Epithelial cell of prostate (primary cell): ENCODE measurements at places on chromosomes 12 and 14.
A peak's percentile ranks its signal among the peaks of the same experiment; 100 is the strongest.

DNA sequence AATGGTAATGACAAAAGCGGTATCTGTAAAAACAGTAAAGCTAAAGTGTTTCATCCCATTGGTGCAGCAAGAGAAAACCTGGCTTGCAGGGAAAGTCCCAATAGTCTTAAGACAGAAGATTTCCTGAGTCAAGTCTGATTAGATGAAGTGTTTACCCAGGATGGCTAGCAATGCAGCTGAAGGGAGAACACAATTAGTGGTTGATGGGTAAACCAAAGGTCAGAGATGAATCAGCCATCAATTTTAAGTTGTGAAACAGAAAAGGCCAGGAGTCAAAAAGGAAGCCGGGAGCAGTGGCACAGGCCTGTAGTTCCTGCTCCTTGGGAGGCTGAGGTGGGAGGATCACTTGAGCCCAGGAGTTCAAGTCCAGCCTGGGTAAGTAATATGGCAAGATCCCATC, 52.6 kb downstream of the SEC23A start:
- peak; percentile 60 for DNase-seq

DNA sequence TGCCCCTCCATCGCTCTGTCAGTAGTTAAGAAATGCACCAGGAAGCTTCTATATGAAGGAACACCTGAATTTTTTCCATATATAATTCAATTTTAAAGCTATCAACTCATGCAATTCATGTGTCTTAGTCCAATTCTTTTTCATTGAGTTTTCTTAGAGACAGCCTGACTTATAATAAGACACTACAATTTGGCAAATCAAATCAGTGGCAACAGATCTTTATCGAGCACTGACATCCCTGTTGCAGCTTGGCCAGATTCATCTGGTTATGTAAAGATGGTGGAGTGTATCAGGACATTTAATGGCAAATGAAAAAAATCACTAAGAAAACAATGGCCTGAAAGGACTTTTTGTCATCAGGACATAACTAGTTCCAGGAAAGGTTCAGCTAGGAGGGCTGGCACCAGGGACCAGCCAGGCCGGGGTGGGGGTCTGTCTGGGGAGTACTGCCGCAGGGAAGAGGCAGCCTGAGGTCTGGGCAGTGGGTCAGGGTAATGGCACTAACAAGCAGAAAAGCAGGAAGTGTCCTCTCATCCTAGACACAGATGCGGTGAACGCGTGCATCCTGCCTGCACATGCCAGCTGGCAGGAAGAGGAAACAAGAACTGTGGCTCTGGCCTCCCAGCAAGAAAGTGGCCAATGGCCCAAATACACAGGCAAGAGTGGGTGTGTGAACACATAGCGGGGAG, 100.5 kb upstream of the LMNTD1 start:
- DNase-seq, result no peak

GRCh38 chr14:77808250-77808649, 8.3 kb downstream of the ADCK1 start:
- no peak for DNase-seq

- no peak for DNase-seq
These were observed 1314.6 kb upstream of the TMEM132C start for GRCh38 chr12:126952096-126953007.

GRCh38 chr12:85065837-85066482, 29.8 kb downstream of the LRRIQ1 start:
- DNase-seq, result no peak

GRCh38 chr12:133023566-133023965, 13.7 kb upstream of the ZNF84 start:
- DNase-seq, result no peak

DNA sequence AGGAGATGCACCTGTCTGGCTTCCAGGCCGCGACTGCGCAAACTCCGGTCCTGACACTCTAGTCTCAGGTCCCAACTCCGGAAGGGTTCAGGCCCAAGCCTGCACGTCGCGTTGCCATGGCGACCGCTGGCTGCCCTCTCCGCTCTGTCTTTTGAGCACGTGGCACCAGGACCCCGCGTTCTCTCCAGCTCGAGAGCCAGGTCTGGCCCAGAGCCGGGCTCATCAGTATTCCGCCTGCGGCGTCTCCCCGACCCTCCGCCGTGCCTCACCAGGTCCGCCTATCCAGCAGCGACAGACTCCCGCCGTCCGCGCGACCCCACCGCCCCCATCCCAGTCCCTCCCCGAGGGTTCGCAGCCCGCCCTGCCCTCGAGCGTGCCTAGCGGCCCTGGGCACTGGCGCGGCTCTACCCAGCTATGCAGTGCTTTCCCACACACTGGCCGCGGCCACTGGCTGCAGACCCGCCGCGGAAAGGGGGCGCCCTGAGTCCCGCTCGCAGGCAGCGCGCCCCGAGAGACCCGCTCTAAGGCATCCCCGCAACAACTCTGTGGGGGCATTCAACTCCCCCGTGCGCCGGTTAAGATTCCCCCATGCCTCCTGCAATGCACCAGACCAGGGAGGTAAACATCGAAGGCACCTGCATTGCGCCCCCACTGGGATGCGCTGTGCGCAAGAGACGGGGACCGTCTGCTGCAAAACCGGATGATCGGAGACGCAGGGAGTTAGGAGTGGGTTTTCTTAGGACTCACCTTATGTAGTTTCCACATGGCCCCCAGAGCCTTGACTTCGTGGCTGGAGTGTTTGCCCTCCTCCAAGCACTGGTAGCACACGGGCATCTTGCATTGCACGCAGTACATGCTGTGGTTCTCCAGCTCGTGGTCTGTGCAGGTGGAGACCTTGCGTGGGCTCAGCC, 1.3 kb downstream of the TRIM9 start:
- no peak for DNase-seq

DNA sequence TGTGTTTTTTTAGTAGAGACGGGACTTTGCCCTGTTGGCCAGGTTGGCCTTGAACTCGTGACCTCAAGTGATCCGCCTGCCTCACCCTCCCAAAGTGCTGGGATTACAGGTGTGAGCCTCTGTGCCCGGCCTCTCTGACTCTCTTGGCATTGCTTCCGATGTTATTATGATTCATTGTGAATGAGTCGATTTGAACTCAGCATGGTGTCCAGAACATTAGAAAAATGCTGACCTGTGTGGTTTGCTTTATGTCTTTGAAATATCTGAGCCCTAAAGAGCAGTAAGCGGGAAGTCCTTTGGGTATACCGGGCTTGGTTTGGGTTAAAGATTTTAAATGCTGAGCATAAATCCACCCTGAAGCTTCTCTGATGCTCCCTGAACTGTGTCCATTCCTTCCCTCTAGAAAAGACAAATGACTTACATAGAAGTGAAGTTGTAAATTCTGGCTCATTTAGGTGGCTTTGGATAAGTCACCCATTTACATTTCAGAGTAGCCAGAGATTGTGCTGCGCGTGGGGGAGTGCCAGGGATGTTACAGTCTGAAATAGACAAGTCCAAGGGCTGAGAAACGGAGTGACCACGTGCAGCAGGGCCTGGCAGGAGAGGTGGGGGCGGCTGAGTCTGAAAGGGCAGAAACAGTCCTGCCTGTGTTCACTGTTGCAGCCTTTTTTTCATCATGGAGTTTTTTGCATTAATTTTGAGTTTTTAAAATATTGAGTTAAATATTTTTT, 39.6 kb downstream of the SLC15A4 start:
- DNase-seq, result no peak

GRCh38 chr12:113133666-113134065, 1.9 kb downstream of the RASAL1 start:
- DNase-seq, result no peak

DNA sequence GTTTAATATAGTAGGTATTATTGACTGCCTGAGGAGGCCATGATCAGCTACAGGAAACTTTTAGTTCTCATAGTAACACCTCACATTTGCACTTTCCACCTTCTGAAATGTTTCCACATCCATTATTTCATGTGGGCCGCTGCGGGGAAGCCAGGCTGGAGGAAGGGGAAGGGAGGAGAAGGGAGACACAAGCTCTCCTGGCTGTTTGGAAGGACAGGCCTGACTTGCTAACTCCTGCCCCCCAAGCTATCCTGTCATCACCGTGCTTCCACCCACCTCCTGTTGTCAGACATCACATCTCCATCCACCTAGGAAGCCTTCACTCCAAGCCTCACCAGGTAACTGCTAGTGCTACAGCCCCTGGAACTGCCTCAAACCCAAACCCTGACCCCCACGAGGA, 9.5 kb downstream of the DPF3 start:
- DNase-seq, result no peak

GRCh38 chr14:74610866-74611649, 979 bp downstream of the LTBP2 start:
- DNase-seq, result no peak

GRCh38 chr14:76236172-76237130, 84.7 kb downstream of the GPATCH2L start:
- no peak for DNase-seq

GRCh38 chr12:225012-225411, 11.1 kb upstream of the SLC6A12 start:
- no peak for DNase-seq

DNA sequence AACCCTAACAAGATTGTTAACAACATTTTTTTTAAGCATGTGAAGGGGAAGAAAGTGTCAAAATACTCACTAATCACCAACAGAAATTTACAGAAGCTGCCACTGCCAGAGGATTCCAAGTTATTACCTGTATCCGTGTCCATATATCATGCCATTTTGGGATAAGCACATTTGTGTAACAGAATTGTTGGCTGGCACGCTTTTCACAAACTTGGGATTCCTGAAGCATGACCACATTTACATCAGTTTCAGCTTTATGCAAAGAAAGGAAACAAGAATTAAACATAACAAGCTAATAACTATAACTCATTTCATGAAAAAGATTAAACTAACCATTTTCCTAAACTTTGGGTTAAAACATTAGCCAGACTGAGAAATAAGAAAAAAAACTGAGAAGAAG, 5.9 kb downstream of the NEMP1 start:
- no peak for DNase-seq

DNA sequence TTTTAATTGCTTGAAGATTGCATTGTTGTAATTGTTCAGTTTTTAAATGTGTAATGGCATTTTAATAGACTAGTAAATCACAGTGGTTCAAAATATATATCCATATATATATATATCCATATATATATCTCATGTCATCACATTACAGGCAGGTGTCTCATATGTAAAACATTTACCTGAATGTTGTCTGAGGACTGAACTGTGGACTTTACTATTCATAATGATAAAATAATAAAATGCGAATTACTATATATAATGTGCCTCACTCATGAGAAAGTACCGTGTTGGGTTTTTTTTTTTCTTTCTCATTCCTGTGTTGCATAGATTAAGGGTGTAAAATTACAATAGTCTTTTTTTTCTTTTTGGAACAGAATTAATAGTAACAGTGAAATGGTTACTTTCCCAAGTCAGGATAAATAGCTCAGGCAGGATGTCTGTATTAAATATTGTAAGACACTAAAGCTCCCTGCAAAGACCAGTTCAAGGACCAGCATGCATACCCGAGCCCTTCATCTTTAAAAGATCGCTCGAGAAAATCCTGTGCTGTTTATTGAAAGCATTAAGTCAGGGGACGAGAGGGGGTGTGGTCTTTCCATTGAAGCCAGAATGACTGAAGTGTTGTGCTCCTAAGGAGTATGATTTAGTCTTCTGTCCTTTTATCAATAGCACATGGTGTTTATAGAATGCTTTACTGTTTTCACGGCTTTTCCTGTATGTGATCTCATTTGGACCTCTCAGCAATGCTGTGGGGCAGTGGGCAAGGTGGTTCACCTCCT, 173.5 kb downstream of the CRADD start:
- DNase-seq, result no peak

DNA sequence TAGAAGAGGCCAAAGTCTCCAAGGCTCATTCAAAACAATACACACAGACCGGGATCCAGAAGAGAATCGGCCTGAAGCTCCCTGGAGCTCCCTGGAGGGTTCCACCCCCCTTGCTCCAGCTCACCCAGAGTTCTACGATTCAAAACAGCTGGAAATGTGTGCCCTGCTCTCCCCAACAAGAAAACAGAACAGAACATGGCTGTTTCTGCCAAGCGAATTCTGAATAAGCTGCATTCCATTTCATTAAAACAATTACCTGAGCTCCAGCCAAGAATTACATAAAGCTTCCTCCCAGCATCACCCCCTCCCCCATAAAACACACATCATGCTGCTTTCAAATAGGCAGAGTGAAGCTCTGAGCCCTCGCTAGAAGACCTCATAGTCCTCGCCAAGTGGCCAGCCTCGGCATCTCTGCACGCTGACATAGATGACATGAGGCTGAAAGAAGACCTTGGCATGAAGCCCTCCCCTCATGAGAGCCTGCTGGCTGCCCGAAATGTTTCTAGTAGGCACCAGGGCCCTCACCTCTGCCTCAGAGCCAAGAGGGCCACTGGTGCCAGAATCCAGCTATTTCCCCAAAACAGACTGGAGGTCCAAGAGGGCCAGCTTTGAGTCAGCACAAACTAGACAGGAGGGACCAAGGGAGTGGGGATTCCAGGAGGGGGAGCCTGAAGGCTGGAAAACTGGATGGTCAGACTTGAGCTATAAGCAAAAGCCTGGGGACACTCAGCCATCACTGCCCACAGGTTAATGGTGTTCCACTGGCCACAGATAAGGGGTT, 8.3 kb downstream of the PXN start:
- DNase-seq, result no peak
